LHCN-M2 (cell line): ENCODE measurements at places on chromosomes 3 and 15. TPM values are rescaled to one million over a fixed set of nuclear protein-coding genes. Genes with fewer than 3 reads are reported as not detected.
A peak's percentile ranks its signal among the peaks of the same experiment; 100 is the strongest.

Gene GP5
- 0.06 TPM in 2 replicates for total RNA-seq

DNA sequence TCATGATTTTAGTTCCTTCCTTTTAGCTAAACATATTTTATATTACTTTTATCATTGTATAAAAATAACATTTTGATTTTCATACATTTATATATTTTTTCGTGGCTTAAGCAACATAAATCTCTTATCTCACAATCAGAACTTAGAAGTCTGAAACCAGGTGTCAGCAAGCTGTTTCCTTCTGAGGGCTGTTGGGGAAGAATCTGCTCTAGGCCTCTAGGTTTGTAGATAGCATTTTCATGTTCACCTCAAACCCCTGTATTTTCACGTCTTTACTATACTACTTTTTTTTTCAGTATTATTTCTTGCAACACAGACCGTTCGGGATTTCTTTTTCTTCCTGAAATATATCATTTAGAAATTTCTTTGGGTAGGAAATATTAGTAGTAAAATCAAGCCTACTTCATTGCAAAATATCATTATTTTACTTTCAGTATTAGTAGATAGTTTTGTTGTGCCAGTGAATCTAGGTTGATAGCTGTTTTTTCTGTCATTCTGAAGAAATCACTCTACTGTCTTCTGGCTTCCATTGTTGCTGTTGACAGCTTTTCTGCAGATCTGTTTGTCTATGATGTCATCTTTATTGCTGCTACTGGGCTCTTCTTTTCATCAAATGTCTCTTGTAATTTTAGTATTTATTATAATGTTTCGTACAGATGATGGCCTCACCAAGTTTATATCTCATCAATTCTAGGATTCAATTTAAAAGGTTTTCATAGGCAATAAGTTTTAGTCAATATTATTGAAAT, 756.3 kb downstream of the VGLL3 start:
- no peak for DNase-seq

Gene CAND2
- 0.90 and 2.1 TPM in 2 replicates for total RNA-seq

- peak; percentile 57 for DNase-seq
These were observed 146.6 kb downstream of the TBL1XR1 start for GRCh38 chr3:177050501-177051237.

- DNase-seq, result no peak
These were observed 24.7 kb downstream of the HCN4 start for GRCh38 chr15:73344056-73344455.

- peak; percentile 91 for DNase-seq
These were observed 75.0 kb downstream of the MAGEF1 start for GRCh38 chr3:184636741-184637316.

GRCh38 chr3:114877378-114878113, 269.5 kb downstream of the ZBTB20 start:
- DNase-seq, result no peak

- no peak for DNase-seq
These were observed 99.0 kb upstream of the KCNMB2 start for GRCh38 chr3:178437236-178437635.

GRCh38 chr3:128780101-128780837, 54.3 kb downstream of the RAB7A start:
- DNase-seq, result no peak

- peak; percentile 0 for DNase-seq
These were observed 190.7 kb upstream of the CNTN6 start for GRCh38 chr3:901953-902778.

GRCh38 chr3:8658306-8659212, 14.0 kb upstream of the SSUH2 start:
- DNase-seq, result peak; percentile 84

GRCh38 chr3:634511-634910, 437.9 kb downstream of the CHL1 start:
- no peak for DNase-seq

DNA sequence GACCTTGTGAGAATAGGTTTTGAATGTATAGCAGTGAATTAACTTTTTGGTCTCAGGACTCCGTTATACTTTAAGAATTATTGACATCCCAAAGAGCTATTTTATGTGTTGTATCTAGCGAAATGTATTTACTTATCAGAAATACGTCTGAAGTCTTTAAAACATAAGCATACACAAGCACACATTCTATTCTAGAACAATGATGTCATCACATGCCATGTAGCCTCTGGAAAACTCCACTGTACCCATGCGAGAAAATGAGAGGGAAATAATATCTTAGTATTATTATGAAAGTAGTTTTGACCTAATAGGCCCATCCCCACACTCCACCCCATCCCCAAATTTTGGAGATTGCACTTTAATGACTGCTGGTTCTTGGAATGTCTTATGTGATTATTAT, 1.5 kb downstream of the POLR2M start:
- no peak for DNase-seq

DNA sequence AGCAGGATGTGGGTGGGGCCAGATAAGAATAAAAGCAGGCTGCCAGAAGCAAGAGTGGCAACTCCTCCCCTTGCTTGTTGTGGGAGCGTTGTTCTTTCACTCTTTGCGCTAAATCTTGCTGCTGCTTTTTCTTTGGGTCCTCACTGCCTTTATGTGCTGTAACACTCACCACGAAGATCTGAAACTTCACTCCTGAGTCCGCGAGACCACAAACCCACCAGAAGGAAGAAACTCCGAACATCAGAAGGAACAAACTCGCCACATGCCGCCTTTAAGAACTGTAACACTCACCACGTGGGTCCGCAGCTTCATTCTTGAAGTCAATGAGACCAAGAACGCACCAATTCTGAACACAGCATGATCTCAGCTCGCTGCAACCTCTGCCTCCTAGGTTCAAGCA, 72.9 kb downstream of the IL12A start:
- no peak for DNase-seq

- peak; percentile 10 for DNase-seq
These were observed 34.4 kb upstream of the TRH start for GRCh38 chr3:129940086-129940485.

GRCh38 chr3:38313695-38314094, 31.6 kb downstream of the SLC22A14 start:
- DNase-seq, result no peak

Gene A4GNT
- total RNA-seq, result not detected in 2 replicates

GRCh38 chr3:66582721-66583423, 82.0 kb upstream of the LRIG1 start:
- peak; percentile 69 for DNase-seq

DNA sequence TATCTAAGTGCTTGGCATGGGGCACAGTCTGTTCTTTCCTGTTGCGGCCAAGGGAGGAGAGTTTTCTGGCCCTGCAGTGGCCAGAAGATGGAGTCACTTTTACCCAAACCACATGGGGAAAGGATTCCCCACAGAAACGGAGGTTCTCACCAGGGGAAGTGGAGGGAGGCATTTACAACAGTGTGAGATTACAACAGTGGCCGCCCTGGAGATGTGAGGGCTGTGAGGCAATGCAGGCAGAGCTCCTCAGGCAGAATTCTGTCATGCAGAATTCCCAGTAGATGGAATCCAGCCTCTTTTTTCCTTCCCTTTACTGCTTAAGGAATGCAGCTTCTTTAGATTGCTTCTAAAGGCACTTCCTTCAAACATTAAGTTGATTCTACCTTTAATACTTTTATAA, 83.1 kb downstream of the CACNA1D start:
- no peak for DNase-seq

- peak; percentile 71 for DNase-seq
These were observed 50.8 kb downstream of the LYSMD4 start for GRCh38 chr15:99682455-99682854.

DNA sequence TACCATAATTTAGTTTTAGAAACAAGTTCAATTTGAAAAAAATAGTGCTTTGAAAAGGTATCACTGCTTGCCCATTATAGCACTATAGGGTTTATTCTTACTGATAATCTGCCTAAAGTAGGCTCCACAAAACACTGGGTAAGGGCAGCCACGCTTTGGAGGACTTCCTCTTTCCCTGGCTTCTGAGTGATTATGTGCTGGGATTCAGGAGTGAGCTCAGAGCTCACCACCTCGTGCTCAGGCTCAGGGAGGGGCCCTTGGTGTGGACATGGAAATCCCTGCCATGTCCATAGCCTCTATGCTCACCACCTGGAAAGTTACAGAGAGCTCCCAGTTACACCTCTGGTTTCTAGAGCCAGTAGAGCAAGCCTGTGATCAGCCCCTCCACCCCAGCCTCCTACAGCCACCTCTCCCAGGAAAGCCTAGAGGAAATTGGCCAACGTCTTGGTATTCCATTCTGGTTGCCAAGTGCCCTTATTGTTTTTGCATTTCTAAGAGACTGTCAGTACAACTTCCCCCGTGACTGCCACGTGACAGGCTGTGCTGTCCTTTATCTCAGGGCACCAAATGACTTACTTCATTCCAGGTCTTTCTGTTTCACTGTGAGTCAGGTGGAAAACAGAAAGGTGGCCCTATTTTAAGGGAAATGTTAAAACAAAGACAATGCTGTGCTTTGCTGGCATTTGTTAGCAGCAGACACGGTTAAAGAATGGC, 316.0 kb downstream of the RORA start:
- DNase-seq, result no peak

DNA sequence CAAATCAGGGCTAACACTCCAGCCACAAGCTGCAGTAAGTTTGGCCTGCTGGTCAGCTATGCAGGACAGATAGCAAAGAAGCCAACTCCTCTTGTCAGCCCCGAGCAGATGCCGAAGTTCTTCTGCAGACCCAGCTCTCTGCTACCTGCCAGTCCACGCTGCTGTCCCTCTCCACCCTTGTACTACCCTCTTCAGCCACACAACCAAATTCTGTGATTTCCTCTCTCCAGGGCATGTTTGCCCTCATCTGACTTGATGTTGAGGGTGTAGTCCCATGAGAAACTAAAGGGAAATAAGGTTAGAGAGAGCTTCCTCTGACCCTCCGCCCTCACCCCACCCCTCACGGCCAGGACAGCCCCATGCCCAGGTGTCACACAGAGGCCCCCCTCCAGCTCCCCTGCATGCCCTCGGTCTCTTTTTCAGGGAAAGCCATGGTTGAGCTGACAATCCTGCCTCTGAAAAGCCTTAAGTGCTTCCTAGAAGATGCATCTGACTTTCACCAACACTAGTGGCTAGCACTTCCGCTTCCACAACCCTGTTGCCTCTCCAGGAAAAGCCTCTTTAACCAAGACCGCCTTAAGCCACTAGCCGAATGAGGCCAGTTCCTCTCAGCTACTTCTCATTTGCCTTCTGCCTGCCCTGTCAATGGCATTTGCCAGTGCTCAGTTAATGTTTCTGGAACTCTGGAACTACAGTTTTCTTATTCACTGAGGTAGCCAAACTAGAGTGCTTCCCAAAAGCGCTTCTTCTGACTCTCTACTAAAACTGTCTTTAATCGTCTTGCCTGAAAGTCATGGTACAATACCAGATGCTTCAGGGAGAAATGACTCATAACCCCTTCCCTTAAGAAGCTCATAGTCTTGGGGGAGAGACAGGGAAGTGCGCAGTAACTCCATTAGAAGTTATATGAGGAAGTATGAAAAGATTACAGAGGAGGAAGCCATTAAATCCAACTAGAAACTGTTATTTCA, 300.4 kb upstream of the STT3B start:
- peak; percentile 29 for DNase-seq

DNA sequence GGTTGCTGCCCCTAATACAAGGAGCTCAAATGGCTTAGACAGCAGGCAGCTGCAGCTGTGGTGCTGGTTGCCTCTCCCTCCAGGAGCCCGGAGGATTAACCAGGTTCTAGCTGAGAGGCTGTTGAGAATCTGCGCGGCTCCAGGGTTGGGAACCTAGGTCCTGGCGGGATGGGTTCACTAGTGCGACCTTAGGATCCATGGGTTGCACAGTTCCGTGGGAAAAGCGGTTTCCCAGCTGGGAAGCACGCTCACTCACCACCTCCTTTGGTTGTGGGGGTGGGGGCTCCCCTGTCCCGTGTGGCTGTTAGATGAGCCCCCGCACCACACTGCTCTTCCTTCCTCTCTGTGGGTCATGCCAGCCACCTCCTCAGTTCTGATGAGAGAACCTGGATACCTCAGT, 375.1 kb upstream of the ARRDC4 start:
- DNase-seq, result no peak

DNA sequence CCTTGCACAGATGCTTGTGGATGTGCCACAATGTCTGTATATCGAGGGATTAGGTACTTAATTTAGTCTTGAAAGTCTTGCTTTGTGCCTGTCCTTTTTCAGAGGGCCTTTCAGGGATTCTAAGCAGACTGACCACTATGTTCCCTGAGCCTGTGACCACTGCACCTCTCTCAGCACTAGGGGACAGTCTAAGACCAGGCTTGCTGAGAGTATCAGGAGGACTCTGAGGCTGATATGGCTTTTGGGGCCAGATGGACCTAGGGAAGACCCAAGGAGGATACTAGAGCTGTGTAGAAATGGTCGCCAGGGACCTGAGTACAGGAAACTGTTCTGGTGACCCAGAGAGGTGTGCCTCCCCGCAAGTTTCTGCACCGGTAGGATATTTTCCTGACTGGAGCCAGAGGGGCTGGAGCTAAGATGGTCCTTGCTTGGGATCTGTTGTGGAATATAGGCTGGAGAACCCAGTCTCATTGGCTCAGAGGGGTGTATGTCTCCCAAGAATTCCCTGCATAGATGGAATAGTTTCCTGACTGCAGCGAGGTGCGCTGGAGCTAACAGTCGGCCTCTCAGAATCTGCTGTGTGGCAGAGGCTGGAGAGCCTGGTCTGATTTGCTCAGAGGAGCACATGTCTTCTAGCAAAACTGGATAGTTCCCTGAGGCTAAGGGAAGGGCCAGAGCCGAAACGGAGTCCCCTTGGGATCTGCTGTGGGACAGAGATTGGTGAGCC, 213.2 kb upstream of the DCBLD2 start:
- peak; percentile 73 for DNase-seq

DNA sequence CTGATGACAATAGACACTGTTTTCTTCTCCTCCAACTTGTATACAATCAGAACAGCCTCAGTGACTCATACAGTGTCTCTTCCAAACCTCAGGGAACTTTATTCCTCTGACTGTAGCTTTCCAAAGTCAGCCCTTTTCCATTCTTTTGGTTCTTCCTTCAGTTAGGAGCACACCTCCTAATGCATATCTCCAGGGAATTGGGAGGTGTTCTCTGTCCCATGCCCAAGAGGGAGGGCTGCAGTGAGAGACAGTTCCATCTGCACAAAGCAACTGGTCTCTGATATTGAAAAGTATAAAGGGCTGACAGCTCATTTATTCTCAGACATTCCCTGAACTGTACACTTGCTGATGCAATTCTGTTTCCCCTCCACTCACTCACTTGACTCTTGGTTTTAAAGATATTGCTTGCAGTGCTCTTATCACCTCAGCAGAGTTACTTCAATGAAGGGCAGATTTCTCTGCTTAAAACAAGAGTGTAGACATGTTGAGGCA, 337.8 kb upstream of the TBC1D5 start:
- peak; percentile 56 for DNase-seq

Gene C3orf85
- not detected in 2 replicates for total RNA-seq

DNA sequence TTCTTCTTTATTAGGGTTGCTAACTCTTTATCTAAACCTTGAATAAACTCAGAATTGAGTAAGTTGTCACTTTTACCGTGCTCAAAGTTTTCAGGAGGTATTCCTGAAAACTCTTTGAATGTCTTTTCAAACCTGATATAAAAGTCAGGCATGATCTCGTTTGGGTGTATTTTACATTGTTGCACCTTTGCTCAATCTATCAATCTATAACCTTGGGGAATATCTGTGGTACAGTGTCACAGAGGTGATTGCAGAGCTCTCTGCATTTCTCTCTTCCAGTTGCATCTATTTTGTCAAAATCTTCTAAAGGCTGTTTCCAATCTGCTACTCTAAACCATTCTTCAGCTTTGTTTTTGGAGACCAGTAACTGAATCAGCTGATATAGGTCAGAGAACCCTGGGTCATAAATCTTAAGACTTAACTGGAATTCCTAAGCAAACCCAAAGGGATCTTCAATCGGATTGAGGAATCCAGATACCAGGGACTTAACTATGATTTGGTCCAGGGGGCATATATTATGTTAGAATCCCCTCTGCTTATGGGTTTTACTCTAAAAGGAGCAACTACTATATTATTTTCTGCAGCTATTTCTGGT, 35.6 kb upstream of the AP4E1 start:
- DNase-seq, result no peak

GRCh38 chr3:124599147-124599765, 131.0 kb upstream of the UMPS start:
- DNase-seq, result peak; percentile 4
